ENCODE measurements at places on chromosomes 7 and 10.

DNA sequence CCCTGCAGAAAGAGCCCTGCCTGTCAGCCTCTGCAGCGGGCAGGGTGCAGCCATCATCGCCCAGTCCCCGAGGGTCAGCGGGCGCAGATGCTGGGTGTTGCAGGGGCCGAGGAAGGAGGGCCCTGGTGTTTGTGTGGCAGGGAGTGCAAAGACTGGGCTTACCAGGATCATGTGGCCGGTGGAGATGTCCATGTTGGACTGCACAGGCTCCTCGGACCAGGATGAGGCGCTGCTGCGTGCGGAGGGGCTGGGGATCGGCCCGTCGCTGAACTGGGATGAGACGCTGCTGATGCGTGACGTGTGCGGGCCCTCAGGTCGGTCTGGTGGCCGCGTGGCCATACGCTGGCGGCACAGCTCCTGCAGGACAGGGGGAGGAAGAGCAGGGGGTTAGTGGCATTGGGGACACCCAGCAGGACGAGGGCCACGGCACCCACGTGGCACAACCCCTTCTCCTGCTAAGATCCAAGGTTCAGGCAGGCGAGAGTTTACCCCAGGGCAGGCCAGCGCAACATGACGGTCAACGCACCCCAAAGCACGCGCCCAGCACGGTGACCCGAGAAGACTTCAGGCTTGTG is 319.5 kb downstream of the DNAJB6 start:
- DNase-seq: no peak

DNA sequence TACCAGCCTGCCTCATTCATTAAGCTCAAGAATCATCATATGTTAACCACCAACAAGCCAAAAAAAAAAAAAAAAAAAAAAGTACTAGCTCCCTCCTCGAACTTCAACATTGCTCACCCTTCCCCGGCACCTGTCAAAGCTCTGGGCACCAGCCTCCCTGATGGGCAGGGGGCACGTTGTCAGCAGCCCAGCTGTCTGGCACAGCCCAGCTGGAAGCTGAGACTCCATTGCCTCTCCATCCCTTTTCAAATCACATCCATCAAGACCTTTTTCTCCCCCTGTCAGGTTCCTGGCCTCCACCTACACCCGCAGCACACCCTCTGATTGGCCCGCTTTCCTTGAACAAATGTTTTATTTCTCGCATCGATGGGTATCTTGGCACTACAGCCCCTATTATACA is 913.3 kb upstream of the AUTS2 start:
- DNase-seq: no peak

DNA sequence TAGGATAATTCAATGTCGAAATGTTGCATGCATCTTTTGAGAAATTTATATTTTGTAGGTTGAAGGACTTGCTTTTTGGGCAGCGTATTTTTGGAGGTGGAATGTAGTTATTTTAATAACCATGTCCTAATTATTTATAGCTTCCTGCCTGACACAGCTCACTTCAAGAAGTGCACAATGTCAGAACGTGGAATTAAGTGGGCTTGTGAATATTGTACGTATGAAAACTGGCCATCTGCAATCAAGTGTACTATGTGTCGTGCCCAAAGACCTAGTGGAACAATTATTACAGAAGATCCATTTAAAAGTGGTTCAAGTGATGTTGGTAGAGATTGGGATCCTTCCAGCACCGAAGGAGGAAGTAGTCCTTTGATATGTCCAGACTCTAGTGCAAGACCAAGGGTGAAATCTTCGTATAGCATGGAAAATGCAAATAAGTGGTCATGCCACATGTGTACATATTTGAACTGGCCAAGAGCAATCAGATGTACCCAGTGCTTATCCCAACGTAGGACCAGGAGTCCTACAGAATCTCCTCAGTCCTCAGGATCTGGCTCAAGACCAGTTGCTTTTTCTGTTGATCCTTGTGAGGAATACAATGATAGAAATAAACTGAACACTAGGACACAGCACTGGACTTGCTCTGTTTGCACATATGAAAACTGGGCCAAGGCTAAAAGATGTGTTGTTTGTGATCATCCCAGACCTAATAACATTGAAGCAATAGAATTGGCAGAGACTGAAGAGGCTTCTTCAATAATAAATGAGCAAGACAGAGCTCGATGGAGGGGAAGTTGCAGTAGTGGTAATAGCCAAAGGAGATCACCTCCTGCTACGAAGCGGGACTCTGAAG is 620 bp downstream of the ZRANB1 start:
- no peak for DNase-seq

DNA sequence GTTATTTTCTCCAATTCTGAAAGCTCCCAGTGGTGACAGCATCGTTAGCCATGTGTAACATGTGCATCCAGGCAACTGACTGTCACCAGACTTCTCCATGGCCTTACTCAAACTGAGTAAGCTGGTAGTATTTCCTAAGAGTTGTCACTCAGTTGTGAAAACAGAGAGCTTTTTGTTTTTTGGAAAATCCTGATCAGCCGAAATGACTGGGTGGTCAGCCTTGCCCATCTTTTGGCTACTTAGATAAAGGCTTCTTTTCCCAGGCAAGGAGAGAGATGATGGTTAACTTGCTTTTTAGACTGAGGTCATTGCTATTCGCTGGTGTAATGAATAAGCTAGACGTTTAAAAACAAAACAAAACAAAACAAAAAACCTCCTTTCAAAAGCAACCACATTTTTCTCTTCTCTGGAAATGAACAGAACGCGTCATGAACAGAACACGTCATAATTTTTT is 159.5 kb upstream of the KLF14 start:
- DNase-seq: peak; percentile 20

- no peak for DNase-seq
Observed at GRCh38 chr7:67552738-67553137, 556.1 kb downstream of the TYW1 start.

DNA sequence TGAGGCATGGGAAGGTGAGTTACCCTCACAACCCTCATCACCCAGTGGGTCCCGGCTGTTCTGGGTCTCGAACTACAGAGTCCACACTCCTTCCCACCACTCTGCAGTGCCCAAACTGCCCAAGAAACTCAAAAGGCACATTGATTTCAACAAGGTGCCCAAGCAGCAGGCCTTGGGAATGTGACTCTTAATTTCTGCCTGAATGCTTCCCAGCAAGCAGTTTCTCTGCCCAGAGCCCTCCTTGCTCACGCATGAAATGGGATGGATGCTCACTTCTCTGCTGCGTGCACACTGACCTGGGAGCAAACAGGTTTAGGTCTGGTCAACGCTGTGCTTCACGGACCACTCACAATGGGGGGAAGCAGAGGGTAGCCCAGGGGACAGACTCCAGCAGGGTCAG is 77.9 kb downstream of the GRB10 start:
- DNase-seq: no peak

DNA sequence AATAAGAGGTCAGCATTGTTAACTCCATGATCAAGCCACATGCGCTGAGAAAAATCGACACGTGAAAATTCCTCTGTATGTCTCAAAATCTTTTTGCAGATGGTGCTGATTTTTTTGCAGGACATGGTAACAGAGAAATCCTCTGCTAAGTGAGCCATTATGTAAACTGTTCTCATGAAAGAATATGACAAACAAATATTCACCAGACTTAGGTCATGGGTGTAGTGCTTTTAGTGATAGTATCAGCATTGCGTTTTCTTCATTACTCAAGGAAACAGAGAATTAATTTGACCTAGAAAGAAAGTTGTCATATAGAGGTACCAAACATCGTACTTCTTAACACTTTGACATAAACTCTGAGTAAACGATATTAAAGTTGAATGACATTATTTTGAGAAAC is 34.7 kb downstream of the ADRB1 start:
- DNase-seq: no peak

- no peak for DNase-seq
Observed at GRCh38 chr10:16893664-16894063, 76.4 kb upstream of the RSU1 start.

GRCh38 chr10:69768386-69768785 is 33.3 kb upstream of the COL13A1 start:
- no peak for DNase-seq

DNA sequence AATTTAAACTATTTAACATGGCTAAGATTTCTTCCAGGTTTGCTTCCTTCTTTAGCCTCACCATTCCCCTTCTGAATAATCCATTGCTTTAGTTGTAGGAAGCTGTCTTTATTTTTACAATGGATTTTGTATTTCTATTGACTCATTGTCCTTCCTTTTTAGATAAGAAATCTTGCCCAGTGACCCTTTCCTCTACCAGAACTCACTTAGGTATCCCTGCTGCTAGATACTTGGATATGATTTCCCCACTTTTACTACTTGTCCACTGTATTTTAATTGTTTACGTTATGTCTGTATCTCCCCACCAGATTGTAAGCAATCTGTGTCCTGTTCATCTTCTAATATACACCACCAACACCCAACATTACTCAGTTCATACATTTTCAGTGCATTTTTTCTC is 47.7 kb upstream of the MDFIC start:
- DNase-seq: no peak

DNA sequence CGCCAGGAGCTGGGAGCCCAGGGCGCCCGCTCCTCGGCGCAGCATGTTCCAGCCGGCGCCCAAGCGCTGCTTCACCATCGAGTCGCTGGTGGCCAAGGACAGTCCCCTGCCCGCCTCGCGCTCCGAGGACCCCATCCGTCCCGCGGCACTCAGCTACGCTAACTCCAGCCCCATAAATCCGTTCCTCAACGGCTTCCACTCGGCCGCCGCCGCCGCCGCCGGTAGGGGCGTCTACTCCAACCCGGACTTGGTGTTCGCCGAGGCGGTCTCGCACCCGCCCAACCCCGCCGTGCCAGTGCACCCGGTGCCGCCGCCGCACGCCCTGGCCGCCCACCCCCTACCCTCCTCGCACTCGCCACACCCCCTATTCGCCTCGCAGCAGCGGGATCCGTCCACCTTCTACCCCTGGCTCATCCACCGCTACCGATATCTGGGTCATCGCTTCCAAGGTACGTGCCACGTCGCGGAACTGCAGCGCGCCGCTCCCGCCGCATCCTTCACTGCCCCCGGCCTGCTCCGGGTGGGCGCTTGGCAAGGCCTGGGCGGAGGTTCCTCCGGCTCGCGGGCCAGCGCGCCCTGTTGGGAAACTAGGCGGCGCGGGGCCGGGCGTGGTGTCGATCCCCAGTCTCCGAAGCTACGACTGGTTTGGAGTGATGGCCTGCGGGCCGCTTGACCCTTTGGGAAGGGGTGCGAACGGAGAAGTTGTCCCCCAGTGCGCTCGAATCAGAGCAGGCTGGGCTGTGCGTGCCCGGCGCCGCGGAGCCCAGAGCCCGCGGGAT is 868 bp downstream of the EMX2 start:
- no peak for DNase-seq

- no peak for DNase-seq
Observed at GRCh38 chr7:130887182-130887956, 153.4 kb upstream of the KLF14 start.

GRCh38 chr10:97468162-97468561 is 22.2 kb downstream of the ZDHHC16 start:
- no peak for DNase-seq

GRCh38 chr7:56106108-56107073 is at the start of gene CHCHD2:
Gene CHCHD2 (minus strand): TSS chr7:56106476. CDS start chr7:56106413, 63 bp downstream.
- peak; percentile 95 for DNase-seq

- DNase-seq: no peak
Observed at GRCh38 chr10:72801263-72801868, 92.2 kb upstream of the OIT3 start.

DNA sequence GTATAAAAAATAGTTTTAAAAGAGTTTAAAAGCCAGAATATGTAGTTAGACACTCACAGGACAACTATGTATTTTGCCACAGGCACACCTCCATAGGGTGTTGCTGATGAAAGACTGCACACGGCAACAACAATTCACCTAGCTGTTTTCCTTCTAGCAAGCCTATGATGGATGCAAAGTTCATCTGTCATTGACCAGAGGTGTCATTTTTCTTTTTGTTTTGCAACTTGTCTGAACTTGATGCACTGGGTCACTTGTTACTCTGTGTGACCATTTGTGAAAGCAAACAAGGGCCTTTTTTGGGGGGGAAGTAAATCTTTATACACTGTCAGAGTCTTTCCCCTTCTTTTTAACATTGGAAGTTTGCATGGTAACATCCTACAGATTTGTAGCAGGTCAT is 258.0 kb upstream of the SEMA3A start:
- no peak for DNase-seq

- DNase-seq: no peak
Observed at GRCh38 chr7:121164247-121164646, 164.6 kb upstream of the WNT16 start.

DNA sequence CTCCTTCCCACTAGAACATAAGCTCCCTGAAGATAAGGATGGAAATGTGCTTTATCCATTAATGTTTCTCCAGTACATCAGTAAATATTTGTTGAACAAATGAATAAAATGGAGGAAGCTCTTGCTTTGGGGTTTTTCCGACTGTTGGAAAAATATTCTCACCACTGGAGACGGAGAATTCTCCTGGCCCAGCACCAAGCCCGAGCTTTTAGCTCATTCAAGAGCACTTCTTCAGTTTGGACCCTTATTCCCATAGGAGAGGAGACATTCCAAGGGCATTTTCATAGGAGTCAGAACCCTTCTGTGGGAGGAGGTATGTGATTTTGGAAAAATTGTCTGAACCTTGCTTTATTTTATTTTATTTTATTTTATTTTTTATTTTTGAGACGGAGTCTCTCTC is 21.0 kb downstream of the SUFU start:
- DNase-seq: no peak

DNA sequence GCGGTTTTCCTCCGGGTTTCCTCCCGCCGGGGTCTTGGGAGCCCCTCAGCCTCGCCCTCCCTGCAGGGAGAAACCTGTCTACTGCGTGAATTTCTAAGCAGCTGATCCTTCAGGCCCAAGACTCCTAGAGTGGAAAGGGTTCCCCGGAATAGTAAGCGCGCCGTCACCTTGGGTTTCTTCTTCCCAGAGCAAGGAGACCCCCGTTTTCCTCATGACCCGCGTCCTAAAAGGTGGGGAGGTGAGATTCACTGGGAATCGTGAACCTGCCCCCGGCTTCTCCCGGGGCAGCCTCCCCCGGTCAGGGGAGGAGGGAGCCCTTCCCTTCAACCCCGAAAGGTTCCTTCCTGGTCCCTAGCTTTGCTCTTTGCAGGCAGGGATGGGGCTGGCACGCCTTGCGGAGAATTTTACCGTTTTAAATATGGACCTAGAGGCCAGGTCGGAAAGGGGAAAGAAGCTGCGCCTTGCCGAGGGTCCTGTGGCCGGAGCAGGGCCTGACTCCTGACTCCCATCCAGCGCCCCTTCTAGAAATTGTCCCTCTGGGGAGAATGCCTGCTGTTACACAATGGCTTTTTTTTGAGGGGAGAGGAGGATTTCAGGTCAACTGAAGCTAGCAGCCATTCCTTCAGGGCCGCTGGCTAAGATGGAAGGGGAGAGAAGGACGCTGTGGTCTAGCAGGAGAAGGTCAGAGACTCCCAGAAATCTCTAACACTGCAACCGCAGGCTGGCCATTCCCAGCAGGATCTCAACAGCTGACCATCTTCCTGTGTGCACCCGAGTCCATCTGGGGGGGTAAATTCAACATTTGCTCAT is 11.6 kb upstream of the MNX1 start:
- no peak for DNase-seq

- no peak for DNase-seq
Observed at GRCh38 chr10:83199374-83199773, 939.9 kb upstream of the GHITM start.

GRCh38 chr10:78383378-78384048 is 349.9 kb downstream of the RPS24 start:
- DNase-seq: no peak

- DNase-seq: no peak
Observed at GRCh38 chr7:21358648-21359047, 69.2 kb upstream of the SP4 start.

- no peak for DNase-seq
Observed at GRCh38 chr10:71266918-71267442, 52.1 kb upstream of the SLC29A3 start.
